ENCODE measurements at places on chromosomes 2 and 18.

DNA sequence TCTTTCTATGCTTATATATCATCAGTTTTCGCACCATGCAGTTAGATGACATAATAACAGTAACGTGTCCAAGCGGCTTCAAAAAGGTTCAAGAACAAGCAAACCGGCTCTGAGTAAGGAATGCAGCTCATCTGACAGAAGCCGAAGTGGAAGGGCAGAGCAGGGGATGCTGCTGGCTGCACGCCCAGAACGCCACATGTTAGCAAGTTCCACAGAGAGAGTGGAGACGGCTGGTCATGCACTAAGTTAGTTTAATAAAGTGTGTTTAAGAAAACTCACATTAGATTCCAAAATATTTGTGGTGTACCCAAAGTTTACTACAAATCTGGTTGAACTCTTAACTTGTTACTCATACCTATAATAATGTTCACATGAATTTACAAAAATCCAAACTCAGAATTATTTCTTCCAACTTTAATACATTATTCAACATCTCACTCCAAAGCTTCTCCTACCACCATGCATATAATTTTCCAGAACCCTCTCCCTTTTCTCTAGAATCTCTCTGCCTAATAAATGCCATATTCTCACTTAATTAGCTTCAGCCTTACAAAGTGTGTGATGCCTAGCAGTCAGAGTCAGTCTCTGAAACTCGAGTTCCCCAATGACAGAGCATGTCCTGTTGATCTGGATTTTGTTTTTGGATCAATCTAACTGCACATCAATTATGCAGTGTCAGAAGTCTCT is 170.0 kb downstream of the DNAH7 start:
- DNase-seq: no peak

DNA sequence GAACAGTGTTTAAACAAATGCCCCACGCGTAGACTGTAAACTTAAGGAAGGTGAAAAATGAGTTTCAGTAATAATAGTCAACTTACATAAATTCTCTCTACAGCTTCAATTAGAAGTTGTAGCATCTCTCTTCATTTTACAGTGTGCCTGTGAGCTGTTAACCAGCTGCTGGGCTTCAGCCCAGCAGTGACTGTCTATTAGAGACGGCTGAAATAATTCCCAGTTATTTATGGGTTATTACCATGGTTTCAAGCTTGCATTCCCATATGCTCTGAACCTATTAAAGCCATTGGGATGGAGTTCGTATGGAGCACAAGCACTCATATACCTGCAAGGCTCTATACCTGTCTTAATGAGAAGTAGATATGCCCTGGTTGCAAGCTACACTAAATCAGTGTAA is 501.1 kb downstream of the CNTNAP5 start:
- DNase-seq: no peak

DNA sequence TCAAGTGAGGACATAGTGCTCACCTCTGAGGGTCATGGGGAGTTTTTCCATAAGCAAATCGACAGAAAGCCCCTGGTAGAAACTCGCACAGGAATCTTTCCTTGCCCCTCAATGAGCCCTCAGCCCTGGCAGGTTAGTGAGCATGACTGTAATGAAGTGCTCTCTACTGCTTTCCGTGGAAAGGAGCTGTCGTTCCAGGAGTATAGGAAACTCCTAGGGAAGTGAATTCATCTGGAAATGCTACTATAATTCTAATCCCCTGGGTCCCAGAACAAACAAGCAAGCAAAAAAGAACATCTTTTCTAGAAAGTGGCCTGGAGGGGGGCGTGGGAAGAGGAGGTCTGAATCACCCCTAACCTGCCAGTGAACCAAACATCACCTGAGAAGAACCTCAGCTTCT is 18.1 kb downstream of the BCL2L11 start:
- no peak for DNase-seq

DNA sequence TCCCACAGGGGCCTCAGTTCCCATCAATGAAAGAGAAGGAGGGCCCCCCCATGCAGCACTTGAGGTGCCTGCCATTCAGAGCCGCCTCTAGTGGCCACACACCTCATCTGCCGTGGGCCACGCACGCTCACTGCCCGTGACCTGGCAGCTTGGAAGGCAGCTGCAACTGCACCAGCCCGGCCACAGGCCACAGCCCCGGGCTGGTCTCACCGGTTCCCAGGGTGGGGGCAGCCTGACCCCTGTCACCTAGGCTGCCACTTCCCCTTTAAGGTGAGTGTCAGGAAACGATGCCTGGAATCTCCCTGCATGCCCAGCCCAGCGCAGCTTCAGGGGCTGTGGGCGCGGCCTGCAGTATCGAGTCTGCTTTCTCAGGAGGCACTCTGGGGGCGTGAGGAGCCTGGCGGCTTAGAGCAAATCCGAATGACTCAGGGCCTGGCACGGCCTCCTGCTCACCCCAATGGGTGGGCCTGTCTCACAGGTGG is 2.6 kb downstream of the MAB21L4 start:
- no peak for DNase-seq

DNA sequence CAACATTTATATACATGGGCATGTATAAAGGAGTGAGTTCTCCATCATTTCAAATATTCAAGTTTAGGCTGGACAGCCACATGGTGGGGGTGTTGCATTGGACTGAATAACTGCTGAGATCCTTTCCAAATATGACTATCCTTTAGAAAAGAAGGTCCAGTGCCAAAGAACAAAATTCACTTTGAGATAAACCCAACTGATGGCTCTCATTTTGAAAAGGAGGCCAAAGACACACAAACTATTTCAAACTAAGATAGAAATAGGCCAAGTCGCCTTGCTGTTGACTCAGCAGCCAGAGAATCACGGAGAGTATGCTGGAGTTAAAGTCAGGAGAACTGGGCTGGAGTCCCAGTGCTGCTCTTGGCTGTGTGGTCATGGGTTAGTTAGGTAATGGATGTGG is 204.5 kb upstream of the LRATD1 start:
- no peak for DNase-seq

- no peak for DNase-seq
Observed at GRCh38 chr2:25479761-25480160, 138.0 kb upstream of the DNMT3A start.

- DNase-seq: peak; percentile 17
Observed at GRCh38 chr2:66569321-66569851, 134.5 kb downstream of the MEIS1 start.

GRCh38 chr2:119248751-119249150 is 25.1 kb downstream of the STEAP3 start:
- no peak for DNase-seq

- DNase-seq: no peak
Observed at GRCh38 chr2:189602233-189602632, 21.6 kb upstream of the SLC40A1 start.

DNA sequence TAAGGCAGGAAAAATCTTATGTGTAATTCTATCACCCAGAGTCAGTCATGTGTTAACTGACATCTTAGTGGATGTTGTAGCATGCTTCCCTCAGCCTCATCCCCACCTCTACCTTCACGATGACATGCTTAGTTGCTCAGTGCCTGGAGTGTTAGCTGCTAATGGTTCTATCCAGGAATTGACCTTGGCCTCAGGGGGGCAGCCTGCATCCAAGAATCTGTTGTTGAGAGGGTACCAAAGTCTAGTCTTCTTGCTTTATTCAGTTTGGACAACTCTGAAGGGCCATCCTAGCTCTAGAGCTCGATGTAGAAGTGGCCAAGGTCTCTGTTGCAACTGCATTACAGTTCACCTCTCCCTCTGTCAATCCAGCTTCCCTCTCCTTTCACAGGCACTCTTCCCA is 61.2 kb downstream of the ACYP2 start:
- DNase-seq: no peak

All from immature natural killer cell (primary cell).